H1 (cell line): ENCODE measurements at places on chromosomes 11 and 22. TPM values are rescaled to one million over a fixed set of nuclear protein-coding genes. Genes with fewer than 3 reads are reported as not detected.

- H3K4me1 ChIP-seq = no peaks in the 10 kb centered on the region
- DNase-seq = no peak
- H3K27me3 ChIP-seq = no peaks in the 10 kb centered on the region
These were observed 456.2 kb downstream of the TBC1D22A start for GRCh38 chr22:47218671-47219070.

DNA sequence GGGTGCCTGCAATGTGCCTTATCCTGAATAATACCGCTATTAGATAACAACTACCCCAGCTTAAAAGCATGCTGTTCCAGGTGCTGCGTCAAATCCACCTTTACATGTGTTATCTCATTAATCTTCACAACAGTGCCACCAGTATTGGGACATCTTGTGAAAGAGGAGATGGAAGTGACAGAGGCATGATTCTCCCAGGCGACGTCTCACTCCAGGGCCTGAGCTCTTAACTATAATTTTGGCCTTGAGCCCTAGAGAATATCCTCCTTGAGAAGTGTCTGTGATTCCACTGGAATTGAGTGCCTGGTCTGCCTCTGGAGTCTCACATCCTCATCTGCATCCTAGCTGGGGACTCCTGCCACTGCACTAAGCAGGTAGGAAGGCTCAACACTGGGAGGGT is 43.8 kb downstream of the RPL27A start:
- H3K36me3 ChIP-seq = no peaks in the 10 kb centered on the region
- DNase-seq = no peak
- no peaks in the 10 kb centered on the region for H3K27me3 ChIP-seq

GRCh38 chr11:95686265-95686664 is 103.3 kb downstream of the FAM76B start:
- no peak for DNase-seq
- no peak overlapping the region for H3K4me3 ChIP-seq
- no peaks in the 10 kb centered on the region for H3K4me1 ChIP-seq
- no peaks in the 10 kb centered on the region for H3K36me3 ChIP-seq

DNA sequence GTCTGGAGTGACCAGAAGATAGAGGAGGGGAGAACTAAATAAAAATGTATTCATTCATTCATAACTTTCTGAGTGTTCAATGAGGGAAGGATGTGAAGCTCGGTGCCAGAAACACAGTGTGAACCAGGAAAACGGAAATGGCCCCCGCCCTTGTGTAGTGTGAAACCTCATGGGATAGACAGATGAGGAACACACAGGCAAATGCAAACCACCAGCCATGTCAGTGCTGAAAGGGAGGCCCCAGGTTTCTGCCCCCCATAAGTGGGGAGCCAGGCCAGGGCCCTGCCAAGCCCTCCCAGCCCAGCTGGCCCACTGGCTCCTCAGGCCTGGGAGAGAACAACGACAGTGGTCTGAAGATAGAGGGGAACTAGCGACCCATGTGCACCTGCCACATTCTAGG is 30.5 kb downstream of the LARGE1 start:
- H3K4me1 ChIP-seq = peaks cover 9% of the 10 kb centered on the region
- H3K36me3 ChIP-seq = no peaks in the 10 kb centered on the region
- DNase-seq = no peak
- no peak overlapping the region for H3K27ac ChIP-seq
- H3K27me3 ChIP-seq = no peaks in the 10 kb centered on the region
- no peak overlapping the region for H3K4me3 ChIP-seq

DNA sequence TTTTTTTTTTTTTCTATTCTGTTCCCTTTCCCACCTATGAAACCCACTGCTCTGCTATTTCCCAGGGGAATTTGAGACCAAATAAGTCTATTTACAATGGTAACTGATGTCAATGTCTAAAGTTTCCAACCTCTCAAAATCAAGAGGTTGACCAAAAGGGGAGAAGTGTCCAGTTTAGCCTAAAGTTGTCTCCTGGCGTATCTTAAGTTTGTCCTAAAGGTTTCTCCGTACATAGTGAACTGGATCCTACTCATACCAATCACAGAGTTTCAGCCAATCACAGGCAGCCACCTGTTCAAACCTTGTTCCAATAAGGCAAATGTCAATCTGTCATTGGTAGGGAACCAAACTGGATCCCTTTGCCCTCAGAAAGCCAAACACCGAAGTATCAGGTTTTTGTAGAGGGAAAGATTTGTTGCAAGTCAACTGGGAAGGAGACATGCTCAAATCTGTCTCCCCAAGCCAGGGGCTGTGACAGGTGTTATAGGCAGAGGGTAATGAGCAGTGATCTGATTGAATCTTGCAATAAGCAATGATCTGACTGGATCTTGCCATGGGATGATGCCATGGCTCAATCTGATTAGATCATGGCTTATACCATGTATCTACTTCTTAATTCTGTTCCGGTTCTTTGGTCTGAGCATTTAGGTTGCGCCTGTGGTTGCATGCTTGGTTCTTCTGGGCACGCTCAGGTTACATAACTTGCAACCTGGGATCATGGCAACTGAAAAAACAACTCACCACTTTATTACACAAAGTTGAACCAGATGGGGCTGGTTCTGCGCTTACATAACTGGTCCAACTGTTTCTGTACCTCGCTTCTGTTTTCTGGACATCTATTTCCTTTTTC is 1.1 kb upstream of the VPS37C start:
- DNase-seq = no peak
- H3K4me3 ChIP-seq = peak overlapping the region; percentile 79
- peaks cover 4% of the 10 kb centered on the region; the same call in 1 of the 2 replicates for H3K4me1 ChIP-seq

GRCh38 chr11:122486793-122487495 is 168.6 kb upstream of the UBASH3B start:
- no peaks in the 10 kb centered on the region for H3K27me3 ChIP-seq
- no peaks in the 10 kb centered on the region for H3K36me3 ChIP-seq
- H3K27ac ChIP-seq = no peak overlapping the region
- DNase-seq = peak; percentile 81
- peaks cover 2% of the 10 kb centered on the region; the same call in 1 of the 2 replicates for H3K4me1 ChIP-seq

GRCh38 chr11:69013009-69013951 is at the start of gene MRGPRF:
Gene MRGPRF (minus strand): TSS chr11:69013246. CDS start chr11:69009901, 3,345 bp downstream.
- peak within 1 kb of the TSS; percentile 68 for H3K4me3 ChIP-seq
- no peaks in the 10 kb centered on the region; the same call in 1 of the 2 replicates for H3K27me3 ChIP-seq
- no peaks in the 10 kb centered on the region for H3K36me3 ChIP-seq

- H3K27me3 ChIP-seq = no peaks in the 10 kb centered on the region
- no peak overlapping the region for H3K27ac ChIP-seq
- DNase-seq = no peak
- H3K4me3 ChIP-seq = no peak overlapping the region
These were observed 36.4 kb downstream of the RAB30 start for GRCh38 chr11:83035070-83035854.

GRCh38 chr11:559020-559620 is 1.4 kb downstream of the LMNTD2 start:
- H3K27ac ChIP-seq = no peak overlapping the region
- H3K27me3 ChIP-seq = peaks cover 29% of the 10 kb centered on the region
- no peak overlapping the region for H3K4me3 ChIP-seq
- no peak for DNase-seq
- peaks cover 13% of the 10 kb centered on the region for H3K4me1 ChIP-seq

DNA sequence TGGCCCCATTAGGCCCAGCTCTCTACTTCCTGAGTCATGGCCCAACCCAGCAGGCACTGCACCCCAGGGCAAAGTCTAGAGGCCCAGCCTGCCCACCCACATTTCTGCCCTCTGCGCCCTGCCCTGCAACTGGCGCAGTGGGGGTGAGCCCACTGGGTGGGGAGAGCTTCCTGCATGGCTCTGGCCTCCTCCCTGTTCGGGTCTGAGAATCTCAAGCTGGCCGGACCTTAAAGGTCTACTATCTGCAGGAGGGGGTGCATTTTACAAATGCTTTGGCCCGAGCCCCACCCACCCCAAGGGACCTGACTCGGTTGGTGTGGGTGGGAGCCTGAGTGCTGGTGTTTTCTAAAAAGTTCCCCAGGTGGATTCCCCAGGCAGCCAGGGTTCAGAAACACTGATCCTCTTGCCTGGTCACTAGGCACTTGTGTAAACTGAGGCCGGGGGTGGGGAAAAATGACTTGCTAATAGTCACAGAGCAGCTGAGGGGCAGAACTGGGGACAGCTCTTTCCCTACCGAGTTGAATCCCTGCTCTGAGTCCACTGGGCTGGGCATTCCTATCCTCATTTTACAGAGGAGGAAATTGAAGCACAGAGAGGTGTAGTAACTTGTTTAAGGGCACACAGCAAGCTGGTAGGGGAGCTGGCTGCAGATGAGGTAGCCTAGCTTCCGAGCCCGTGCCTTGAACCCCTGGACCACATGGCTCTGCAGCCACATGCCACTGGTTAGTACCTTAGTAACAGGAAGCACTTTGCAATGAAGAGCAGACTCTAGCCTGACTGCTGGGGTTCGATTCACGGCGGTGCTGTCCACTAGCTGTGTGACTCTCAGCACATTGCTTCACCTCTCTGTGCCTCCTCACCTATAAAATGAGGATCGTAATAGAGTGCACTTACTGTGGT is 36.3 kb downstream of the CD82 start:
- no peak overlapping the region for H3K4me3 ChIP-seq
- H3K4me1 ChIP-seq = no peaks in the 10 kb centered on the region
- H3K36me3 ChIP-seq = no peaks in the 10 kb centered on the region
- no peaks in the 10 kb centered on the region for H3K27me3 ChIP-seq
- H3K27ac ChIP-seq = no peak overlapping the region

OR52E8 gene
- not detected in 2 replicates for total RNA-seq

RAC2 gene
- total RNA-seq = 2.1 and 2.3 TPM in 2 replicates

OR51B5 gene
- not detected in 2 replicates for total RNA-seq

XKR3 gene
- total RNA-seq = 0.17 and 0.25 TPM in 2 replicates

MFNG gene
- 1.7 and 1.8 TPM in 2 replicates for total RNA-seq

POLDIP3 gene
- total RNA-seq = 77.3 and 84.6 TPM in 2 replicates
